MCF 10A (cell line): ENCODE measurements at places on chromosomes 6 and 20.
A peak's percentile ranks its signal among the peaks of the same experiment; 100 is the strongest.

- no peak for DNase-seq
Measured at GRCh38 chr6:116369964-116370759, 585 bp upstream of the DSE start.

DNA sequence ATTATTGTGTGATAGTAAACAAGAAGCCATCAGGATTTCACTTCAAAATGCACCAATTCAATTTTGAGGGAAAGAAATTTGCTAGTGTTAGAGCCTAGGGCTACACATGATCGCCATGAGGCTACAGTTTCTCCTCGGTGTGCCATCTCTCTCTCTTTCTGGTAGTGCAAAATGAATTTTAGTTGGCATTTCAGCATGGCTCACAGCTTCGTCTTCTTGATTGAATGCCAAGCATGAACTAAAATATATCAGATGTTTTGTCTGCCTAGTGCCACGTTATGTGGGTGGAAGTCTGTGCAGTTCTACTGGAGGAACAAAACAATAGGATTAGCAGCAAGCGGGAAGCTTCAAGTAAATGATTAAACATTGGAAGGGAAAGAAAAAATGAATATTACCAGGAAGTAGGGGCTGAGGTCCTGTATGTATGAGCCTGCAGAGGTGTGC, 6.8 kb upstream of the MRAP2 start:
- no peak for DNase-seq

GRCh38 chr6:63708631-63709030, 73.0 kb downstream of the PHF3 start:
- DNase-seq = no peak

DNA sequence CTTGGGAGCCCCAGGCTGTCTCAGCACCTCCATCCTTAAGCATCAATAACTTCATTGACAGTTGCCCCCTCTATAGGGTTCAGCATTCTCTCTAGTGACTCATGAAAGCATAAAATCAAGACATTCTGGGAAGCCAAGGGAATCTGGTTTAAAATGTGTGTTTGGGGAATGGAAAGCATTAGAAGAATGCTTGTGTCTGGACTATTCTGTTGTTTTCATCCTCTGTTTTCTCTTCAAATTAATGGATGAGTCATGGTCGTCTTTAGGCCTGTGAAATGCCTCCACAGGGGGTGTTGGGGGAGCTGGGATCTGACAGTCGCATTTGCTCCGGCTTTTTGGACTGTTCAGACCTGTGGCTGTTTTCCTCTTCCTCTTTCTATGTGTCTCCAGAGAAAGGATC, 279.7 kb downstream of the CDC5L start:
- peak; percentile 54 for DNase-seq

DNA sequence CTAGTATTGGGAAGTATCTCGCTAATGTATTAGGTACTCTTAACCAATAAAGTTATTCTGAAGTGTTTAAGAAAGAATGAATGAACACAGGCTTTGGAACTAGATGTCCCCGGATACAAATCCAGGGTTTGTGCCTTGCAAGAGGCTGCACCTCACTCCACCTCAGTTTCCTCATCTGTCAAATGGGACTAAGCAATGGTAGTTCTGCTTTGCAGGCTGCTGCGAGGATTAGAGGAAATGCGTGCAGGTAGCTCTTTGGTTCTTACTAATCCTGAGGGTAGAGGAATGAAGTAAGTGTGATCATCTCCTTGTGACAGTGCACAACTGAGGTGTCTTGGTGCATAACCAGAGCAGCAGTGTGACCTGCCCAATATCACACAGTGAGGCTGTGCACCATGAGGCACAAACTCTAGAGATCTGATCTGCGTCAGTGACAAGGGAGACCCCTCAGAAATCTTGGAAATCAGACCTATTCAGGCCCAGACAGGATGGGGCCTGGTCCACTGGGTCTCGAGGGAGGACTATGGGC, 26.7 kb downstream of the ADA start:
- DNase-seq = no peak

DNA sequence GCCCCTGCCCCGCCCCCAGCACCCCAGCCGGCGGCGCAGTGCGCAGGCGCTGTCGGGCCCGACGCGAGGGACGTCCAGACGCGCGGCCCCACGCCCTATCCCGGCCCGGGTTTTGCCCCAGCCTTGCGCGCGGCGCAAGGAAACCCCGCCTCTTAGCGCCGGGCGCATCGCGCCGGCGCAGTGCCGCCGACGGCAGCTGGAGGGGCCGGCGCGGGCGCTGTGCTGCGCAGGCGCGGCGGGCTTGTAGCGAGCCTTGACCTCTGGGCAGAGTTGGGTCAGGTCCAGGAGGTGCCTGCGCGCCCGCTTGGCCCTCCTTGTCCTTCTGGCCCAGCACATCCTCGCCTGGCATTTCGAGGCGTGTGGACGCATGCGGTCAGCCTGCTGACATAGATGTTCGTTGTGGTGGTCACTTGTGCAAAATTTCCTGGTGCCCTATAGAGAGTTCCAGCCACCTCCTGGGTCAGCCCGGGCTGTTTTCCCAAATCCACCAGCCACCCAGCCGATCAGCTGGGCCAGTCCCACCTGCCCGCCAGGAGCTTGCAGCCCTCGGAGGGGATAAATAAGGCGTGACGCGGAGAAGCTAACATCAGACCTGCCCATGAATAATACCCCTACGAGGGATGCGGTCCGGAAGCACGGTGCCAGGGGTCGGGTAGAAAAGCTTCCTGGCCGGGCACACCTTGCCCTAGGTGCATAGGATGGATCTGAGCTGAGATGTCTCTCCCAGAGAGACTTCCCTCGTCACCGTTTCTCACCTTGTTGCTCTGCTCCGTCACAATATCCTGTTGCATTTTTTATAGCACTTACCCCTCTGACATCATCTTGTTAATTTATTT, 428 bp upstream of the PRELID3B start:
- peak; percentile 93 for DNase-seq

DNA sequence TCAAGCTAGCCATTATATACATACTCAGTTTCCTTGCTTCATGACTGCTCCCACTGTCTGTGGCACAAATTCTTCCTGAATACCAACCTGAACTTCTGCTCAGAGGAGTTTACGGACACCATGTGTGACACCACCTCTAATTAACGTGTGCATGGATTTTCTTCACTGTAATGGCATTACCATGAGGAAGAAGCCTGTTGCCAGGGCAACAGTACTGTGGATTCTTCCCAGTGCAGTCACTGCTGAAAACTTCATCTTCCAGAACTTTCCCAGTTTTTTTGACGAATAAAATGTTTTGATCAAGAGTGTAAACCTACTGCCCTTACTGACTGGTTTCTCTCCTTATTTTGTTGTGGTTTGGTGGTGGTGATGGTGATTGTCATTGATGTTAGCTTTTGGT, 444.3 kb upstream of the NRSN1 start:
- DNase-seq = no peak

DNA sequence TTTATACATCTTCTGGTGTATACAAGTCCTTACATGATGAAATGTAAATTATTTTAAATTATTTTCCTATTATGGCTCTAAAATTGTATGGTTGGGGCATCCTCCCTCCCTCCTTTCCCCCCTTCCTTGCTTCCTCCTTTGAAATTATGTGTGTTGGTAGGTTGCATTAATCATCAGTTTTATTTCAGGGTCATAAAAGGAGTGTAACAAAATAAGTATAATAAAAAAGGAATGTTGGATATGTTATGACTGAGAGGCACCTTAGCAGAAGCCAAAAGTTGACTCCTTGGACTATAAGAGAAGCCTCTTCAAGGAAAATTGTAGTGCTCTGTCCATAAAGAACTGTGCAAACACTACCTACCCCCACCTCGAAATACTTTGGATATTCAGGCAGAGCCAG, 46.6 kb upstream of the PTPRK start:
- no peak for DNase-seq

GRCh38 chr6:109183109-109183650, 87.9 kb downstream of the CEP57L1 start:
- DNase-seq = peak; percentile 22

GRCh38 chr20:13816757-13817156, 31.9 kb downstream of the NDUFAF5 start:
- DNase-seq = no peak

DNA sequence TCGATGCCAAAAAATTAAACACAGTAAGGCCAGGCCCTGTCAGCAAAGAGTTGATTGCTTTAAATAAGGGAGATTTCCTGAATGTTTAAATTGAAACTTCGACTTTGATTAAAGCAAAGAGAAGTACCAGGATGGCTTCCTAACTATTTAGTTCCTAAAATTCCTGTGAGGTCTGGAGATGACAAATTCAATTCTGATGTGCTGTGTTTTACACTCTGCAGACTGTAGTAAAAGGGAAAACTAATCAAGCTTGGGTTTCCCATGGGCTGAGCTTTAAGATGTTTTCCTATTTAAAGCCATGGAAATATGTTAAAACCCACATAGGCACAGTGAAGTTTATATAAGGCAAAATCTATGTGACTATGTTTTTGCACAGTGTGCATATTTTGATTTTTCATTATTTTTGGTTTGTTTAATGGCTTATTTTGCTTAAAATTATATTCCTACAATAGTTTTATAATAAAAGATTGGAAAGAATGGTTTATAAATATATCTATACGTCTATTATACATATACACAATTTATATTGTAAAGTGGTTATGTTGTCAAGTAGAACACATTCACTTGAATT, 198.5 kb upstream of the EYA4 start:
- no peak for DNase-seq

GRCh38 chr6:30640481-30640880, 6.5 kb upstream of the C6orf136 start:
- DNase-seq = peak; percentile 9

GRCh38 chr6:45836984-45837383, 178.7 kb downstream of the CLIC5 start:
- no peak for DNase-seq

- no peak for DNase-seq
Measured at GRCh38 chr6:34475238-34475682, 9.4 kb downstream of the PACSIN1 start.

- DNase-seq = no peak
Measured at GRCh38 chr6:13488015-13488895, 855 bp upstream of the GFOD1 start.

DNA sequence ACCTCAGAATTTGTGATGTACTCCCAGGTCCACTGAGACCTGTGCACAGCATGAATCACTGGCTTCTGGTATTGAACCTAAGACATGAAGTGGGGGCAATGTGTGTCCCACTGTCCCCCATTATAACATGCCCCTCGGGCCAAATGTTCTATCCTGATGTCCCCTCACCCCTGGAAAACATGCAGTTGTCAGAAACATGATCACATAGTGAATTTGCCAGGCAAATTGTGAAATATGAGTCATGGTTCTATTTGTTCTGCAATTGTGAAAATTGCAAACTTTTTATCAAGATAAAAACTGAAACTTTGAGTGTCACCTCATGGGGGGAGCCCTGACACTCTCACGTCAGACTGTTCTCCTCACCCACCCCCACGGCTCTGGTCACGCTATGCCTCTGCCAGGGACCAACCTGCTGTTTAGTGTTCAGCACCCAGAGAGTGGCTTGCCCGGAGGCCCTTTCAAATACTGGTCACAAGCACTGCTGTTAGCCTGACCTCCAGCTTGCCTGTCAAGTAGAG, 305.3 kb downstream of the CLIC5 start:
- DNase-seq = peak; percentile 82
